Urinary bladder (tissue), 4 donors: ENCODE measurements at places on chromosomes 5 and 9. TPM values are rescaled to one million over a fixed set of nuclear protein-coding genes. Genes with fewer than 3 reads are reported as not detected.

The IRX4 gene
- polyA plus RNA-seq: not detected

The PTPRD gene
- polyA plus RNA-seq: 7.3 TPM

The CCDC192 gene
- polyA plus RNA-seq: 0.41 TPM

The SV2C gene
- 0.56 TPM for polyA plus RNA-seq

The MED22 gene
- polyA plus RNA-seq: 42.7 TPM

The BAAT gene
- 0.06 TPM for polyA plus RNA-seq

The IRGM gene
- 0.16 TPM for polyA plus RNA-seq

The PCDHB8 gene
- 1.0 TPM for polyA plus RNA-seq

The DAP gene
- 57.5 TPM for polyA plus RNA-seq

The FAXDC2 gene
- 47.8 TPM for polyA plus RNA-seq

The QRFP gene
- polyA plus RNA-seq: 0.15 TPM

DNA sequence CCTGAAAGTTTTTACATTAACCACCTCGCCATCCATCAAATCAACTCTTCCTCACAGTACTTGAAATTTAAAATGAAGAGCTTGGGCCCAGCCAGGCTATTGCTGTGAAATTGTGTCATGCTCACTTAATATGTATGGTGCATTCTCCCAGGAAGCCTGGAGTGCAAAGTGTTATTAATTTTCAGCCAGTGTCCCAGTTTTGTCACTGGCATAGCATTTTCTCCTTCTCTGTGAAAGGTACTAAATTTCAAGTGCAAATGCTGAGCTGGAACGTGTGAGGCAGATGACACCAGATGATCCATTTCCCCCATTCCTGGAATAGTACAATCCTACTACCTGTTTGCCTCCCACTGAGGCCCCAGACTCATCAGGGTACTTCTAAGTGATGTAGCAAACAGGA is 397.6 kb upstream of the ACTBL2 start:
- DNase-seq: no peak

GRCh38 chr5:154737667-154738320 is 17.4 kb upstream of the LARP1 start:
- DNase-seq: no peak

- no peak for DNase-seq
These were observed 352.5 kb upstream of the CYLC2 start for GRCh38 chr9:102642651-102643050.

DNA sequence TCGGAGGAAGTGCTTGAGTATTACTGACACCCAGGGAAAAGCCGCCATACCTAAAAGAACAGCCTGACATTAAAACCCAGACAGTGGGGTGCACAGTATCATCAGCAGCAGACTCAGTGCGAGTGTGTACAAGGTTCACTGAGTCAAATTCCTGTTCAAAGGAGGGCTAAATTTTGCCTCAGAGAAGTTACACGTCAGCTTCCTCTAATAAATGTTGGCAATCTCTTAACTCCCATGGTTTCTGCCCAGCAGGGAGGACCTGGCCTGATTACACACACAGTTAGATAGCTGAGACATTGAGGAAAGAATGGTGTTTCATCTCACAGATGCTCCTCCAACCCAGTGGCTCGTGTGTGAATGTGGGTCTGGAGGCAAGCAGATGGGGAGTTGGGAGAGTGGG is 38.2 kb downstream of the NIPSNAP3B start:
- DNase-seq: no peak

DNA sequence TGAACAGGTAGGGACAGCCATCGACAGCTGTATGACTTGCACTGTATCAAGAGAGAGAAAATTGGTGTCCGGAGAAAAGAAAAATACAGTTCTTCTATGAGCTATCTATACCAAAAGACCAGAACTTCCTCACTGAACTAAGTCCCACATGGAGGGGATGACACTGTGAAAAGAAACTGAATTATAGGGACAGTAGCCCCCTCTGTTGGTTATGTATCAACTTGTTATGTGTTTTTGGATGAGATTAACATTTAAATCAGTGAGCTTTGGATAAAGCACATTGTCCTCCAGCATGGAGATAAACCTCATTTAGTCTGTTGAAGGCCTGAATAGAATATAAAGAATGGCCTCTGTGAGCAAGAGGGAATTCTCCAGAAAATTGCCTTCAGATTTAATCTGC is 176.6 kb upstream of the SH3GL2 start:
- no peak for DNase-seq

- no peak for DNase-seq
These were observed 41.4 kb downstream of the PUM3 start for GRCh38 chr9:2802494-2802921.

- DNase-seq: no peak
These were observed 29.5 kb downstream of the GDNF start for GRCh38 chr5:37810311-37810710.

DNA sequence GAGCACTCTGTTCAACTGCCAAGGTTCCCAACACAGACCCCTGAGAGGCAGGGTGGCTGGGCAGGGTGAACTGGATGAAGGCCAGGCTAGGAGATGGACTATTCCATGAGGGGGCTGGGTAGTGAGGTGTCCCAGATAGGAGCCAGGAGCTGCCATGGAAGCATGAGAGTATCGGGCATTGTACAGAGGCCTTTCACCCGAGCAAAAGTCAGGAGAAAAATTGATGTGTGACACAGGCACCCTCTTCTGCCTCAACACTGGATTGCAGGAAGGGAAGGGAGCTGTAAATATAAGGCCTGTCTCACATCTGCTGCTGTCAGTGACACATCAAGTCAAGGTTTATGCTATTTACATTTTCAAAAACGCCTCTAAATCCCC is 74.6 kb downstream of the UBAP1 start:
- no peak for DNase-seq

DNA sequence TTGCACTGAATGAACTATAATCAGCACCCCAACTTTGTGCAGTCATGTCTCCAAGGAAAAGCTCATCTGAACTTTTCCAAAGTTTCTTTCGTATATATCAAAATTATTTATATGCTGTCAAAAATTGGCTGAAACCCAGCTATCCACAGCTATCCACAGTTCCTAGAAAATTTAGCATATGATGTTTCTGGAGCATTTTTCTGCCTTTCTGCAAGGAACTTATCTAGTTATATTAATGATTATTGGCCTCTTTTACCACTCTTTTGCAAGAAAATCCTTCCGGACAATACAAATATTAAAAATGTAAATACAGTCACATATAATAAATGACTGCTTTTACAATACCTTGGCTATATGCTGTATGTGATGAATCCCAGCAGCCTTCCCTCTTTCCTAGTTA is 270.2 kb downstream of the TMEM167A start:
- no peak for DNase-seq

DNA sequence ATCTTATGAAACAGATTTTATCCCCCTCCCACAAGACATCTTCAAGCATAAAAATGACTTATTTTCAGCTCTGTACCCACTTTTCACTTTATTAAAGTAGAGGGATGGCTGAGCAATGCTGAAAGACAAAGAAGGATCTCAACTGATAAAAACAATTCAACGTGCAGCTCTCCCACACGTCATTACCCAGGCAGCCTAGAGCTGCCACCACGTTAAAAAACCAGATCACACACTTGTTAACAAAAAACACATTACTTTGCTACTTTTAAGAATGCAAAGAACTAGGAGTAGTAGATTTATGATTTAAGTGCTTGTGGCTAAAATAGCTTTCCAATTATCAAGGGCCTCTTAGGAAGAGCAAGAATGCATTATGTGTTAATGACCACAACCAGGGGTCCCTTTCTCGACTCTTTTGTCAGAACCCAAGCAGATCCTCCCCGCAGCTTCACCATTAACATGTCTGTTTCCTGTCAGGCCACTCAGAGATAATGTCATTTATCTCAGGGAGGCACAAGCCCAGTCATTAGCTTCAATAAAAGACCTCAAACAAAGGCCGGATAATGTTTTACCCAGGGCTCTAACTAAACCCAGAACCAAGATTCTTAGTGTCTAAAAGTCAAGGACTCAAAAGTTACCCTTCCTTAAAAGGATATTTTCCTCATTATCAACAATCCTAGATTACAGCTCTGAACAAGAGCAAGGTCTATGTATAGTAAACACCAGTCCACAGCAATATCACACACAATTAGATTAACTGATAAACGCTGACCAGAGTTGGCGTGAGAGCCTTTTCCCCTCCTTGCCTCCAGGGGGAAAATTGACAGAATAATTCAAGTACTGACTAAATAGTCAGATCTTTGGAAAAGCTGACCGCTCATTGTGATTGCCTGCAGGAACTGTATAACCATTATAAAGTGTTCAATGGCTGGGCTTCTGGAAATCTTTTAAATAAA is 7.5 kb downstream of the ZNF608 start:
- no peak for DNase-seq

DNA sequence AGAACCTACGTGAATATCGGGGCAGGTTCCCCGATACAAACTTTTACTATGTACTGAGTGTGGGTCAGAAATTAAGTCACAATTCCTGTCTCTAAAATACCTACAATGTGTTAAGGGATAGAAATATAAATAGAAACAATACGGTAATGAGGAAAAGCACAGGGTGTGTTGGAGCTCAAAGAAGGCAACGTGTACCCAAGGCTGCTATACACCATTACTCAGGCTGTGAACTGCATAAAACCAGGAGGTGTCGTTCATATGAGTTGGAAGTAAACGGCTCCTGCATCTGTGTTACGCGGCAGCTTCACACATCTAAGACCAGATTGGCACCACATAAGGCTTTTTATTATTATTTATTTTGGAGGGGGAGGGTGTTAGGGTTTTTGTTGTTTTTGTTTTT is 50.1 kb upstream of the TRPM3 start:
- DNase-seq: no peak

GRCh38 chr9:22373636-22374035 is 73.0 kb upstream of the DMRTA1 start:
- no peak for DNase-seq

DNA sequence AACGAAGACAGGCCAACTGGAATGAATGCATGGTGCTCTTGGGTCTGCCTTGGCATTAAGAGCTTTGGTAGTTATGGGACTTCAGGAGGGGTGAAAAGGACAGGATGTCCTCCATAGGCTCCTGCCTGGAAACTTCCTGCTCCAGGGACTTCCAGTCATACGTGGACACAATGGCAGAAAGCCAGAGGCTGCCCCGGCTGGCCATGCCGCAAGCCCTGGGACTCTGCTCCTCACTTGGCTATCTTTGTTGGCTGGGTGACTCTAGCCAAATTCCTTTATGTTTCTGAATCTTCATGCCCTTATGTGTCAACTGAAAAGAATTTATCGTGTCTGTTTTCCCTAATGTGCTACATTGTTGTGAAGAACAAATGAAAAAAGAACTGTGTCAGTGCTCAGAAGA is 136.9 kb downstream of the SIL1 start:
- no peak for DNase-seq

- peak; percentile 79 for DNase-seq
These were observed at the start of gene NSG2 for GRCh38 chr5:174045470-174046025. TSS of gene NSG2 (plus strand) at chr5:174045706. CDS start at chr5:174046756, 1,050 bp downstream.

- no peak for DNase-seq
These were observed 145.0 kb upstream of the SMC2 start for GRCh38 chr9:103949096-103949495.

DNA sequence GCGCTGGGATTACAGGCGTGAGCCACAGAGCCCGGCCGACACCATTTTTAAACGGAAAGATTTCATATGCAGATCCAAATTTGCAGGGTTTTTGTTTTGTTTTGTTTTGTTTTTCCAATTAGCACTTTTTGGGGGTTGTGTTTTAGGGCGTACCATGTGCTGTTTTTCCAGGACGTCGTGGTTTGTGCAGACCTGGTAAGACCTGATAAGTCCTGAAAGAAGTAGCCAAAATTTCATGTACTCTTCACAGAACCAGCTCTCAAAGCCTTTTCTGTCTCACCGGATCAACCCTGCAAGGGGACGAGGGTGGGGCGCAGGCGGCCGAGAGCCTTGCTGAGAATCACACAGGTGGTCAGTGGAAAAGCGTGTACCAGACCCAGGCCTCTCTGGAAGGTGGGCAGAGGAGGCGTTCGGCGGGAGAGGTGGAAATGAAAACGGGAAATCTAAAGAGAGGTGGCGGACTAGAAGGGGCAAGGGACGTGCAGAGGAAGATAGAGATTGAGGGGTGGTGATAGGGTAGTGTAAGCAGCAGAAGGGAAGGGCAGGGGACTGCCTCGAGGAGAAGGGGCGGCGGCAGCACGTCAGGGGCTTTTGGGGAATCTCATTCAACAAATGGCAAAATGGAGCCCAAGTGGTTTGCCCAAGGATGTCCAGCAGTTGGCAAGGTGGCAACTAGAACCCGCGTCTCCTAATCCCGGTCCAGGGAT is 1.1 kb upstream of the FAF2 start:
- no peak for DNase-seq

DNA sequence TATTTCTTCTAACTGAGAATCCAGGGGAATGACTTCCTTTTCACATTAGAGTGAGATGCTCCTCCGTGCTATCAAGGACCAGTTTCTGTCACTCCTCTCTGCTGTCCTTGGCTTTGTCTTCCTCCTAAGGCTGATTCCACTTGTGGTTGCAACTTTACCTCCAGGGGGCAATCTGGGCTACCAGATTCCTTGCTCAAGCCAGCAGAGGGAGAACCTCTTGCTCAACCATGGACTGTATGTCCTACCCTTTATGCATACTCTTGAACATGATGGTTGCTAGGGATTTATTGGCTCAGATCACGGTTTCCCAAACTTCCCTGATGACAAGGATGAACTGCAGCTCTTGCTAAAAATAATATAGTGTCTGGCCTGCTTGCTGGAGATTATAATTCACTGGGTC is 24.0 kb downstream of the NNT start:
- no peak for DNase-seq

DNA sequence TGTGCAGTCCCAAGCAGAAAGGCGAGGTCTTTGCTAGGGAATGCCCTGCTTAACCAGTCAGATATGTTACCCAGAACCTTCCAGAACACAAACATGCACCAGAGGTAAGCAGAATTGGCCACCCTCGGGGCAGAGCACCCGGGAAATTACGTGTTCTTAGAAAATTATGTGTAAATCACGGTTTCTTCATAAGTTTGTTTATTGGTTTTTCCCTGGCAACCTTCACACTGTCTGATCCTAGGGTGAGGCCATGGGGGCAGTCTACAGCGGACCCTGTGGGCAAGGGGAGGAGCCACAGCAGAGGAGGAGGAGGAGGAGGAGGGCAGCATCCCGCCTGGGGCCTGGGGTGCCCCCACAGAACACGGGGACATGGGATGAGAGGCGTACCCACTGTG is 31.4 kb downstream of the RXRA start:
- no peak for DNase-seq

- no peak for DNase-seq
These were observed 3.6 kb upstream of the NKX2-5 start for GRCh38 chr5:173238312-173239232.

- no peak for DNase-seq
These were observed 328 bp downstream of the GRXCR2 start for GRCh38 chr5:145872486-145872885.

DNA sequence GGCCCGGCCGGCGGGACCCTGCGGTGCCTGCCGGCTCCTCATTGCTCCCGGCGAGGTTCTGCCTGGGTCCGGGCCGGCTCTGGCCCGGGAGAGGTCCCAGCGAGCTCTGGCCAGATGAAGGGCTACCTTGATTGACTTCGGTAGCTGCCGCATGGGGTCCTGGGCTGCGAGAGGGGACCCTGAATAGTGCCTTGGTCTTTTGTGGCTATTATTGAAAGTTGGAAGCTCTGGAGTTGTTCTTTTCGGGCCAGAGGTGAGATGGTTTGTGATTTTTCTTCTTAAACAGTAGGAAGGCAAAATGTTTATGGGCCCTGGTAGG is 635 bp downstream of the NAA35 start:
- DNase-seq: no peak

GRCh38 chr5:84257061-84257460 is 127.6 kb downstream of the EDIL3 start:
- DNase-seq: no peak

- no peak for DNase-seq
These were observed 73.2 kb upstream of the UNC5A start for GRCh38 chr5:176736931-176737745.
